AG09309 (cell line): ENCODE measurements at places on chromosomes 1 and 21.
A peak's percentile ranks its signal among the peaks of the same experiment; 100 is the strongest.

DNA sequence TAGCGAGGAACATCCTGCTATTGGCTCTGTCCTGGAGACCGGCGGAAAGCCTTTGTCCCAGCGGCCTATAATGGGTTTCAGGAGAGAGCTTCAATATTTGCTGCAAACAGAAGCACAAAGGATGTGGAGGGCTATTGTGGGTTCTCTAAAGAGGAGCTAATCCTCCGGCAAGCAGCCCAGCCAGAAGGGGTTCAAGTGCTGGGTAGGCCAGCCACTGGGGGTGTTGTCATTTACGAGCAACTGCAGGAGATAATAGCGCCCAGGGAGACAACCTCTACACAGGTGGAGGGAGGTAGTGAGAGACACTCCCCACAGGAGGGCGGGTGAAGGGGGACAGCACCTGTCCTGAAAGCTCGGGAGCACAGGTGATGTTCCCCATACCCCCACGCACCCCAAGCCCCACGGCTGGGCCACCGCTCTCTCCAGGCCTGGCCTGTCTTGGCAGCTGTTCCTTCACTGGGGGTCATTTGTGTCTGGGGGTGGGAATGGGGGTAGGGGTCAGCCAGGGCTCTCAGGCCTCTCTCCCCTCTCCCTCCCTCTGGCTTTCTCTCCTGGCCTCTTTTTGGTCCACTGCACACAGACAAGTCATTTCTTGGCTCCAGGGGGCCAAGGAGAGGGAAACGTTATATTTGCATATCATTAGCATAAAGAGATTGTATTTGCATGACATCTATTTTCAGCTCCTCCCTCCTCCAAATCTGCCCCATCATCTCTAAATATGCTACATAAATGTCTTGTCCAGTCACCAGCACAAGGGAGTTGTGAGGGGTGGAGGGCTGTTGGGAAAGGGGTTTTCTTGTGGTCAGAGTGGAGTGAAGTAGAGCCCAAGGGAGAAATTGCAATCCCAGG, 22.0 kb upstream of the SLC26A9 start:
- no peak for DNase-seq

DNA sequence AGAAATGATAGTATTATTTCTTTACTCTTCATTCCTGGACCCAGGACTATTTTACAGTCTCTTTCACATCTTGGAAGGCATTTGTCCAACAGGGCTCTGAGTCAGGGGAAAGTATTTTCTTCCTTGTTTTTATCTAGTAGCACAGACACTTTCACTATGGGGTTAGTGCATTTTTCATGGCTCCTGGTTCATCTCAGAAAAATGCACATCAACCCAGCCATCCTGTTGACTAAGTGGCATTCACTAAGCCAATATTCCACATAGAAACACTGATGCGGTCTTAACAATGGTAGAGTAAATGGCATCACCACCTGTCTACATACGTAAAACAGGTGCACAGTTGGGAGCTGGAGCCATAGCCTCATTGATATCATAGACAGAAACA, 87.4 kb upstream of the C1orf21 start:
- peak; percentile 80 for DNase-seq

DNA sequence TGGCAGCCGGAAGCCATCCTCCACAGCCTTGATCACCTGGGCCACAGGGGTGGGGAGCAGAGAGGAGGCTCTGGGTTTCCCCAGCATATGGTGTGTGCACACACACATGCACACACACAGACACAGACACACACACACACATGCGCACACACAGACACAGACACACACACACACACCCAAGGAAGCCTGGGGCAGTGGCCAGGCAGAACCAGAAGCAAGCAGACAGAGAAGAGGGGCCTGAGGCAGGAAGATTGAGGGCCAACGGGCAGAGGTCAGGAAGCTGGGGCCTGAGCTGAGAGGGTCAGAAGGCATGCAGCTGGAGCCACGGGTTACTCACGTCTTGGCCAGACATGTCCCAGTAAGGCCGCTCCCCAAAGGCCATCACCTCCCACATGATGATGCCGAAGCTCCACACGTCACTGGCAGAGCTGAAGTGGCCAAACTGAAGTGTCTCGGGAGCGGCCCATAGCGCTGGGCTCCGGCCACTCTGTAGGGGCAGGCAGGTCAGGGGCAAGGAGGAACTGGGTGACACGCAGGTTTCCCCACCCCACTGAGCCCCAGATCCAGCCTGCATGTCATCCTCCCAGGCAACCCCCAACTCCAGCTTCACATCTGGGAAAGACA, 27.4 kb downstream of the CDCA8 start:
- DNase-seq, result no peak

DNA sequence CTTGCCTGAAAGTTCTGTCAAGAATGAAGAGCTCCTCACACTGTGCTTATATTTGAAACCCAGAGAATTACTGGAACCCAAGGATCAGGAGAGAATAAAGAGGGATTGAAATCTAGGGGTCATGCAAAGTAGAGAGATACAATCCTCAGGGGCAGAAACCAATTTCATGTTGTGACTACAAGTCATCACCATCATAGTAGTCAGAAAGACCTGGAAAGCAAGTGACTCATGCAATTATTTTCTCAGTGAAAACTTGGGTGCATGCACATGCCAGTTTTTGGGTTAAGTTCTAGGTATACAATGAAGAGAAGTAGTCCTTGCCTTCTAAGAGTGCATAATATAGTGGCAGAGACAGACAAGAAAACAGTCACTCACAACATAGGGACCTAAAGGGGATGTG, 210.0 kb downstream of the ZC3H11B start:
- no peak for DNase-seq

DNA sequence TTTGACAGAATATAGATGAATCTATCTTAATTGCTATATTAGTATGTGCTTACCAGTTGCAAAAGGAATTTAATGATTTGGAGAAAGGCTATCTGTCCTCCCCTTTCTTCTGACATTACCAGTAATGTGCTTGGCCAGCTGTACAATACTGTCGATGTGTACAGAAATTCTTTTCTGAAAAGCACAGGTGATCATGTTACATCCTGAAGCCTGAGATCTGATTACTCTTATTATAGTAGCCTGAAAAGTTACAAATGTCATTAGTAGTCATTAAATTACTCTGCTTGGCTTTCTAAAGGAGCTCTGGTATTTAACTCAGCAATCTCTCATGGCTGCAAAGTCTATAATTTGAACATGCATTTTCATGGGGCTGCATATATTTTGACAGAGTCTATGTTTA, 209.8 kb downstream of the PTPRC start:
- no peak for DNase-seq

DNA sequence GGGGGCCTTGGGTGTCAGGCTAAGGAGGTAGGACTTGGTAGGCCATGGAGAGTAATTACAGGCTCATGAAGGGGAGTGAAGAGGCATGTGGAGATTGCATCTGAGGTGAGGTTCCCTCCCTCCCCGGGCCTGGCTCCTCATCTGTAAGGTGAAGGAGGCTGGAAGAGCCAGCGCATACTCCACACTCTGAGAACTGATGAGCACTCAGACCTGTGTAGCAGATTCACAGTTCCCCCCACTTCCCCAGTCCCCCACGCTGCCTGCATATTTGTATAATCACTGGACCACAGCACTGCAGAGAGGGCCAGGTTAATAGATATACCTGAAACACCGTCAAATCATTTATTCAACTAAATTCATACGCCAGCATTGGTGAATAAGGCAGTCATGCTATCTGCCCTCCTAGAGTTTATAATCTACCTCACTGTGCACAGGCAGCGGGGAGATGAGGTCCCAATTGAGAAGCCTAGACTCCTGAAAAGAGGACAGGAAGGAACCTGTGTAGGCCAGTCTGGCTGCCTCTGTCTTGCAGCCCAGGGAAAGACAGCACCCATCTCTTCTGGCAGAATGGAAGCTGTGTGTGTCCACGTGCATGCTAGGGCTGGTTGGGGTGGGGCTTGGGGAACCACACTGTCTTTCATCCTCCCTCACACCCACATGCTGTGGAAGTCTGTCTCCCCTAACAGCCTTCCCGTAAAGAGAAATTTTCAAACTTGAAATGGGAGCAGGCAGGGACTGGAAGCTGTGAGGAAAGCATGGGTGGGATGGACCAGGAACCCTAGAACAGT, 110.6 kb upstream of the ATP1A1 start:
- no peak for DNase-seq
